ENCODE measurements at places on chromosomes 2 and 18.

- no peak for DNase-seq
Measured at GRCh38 chr18:58903533-58903932, 38.9 kb downstream of the ZNF532 start.

DNA sequence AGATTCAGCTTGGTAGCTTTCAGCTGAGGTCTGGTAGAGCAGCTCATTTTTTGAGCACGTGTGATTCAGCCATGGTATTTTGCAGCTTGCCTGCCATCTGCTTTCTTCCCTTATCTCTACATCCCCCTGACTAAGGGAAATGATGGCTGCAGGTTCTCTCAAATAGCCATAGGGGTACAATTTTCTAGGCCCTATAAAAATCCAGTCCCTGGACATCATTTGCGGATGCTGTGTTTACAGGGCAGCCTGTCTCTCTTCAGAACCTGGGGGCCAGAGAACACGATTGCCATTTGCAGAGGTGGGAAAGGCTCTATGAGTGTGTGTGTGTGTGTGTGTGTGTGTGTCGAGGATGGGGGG, 442.7 kb upstream of the MEIS1 start:
- DNase-seq = no peak

- DNase-seq = no peak
Measured at GRCh38 chr2:8059255-8059654, 622.6 kb upstream of the ID2 start.

DNA sequence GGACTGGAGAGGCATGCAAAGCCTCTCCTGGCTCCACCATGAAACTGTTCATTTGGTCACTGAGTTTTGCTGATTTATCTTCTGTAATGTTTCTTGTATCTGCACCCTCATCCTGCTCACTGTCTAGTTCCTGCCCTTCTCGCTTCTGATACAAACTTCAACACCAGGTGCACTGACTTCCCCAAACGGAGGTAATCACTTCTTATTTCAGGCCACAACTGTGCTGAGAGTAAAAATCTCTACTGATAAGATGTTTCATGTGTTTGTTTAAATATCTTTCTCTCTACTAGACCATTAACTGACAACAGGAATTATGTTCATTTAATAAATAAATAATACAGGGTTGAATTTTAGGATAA, 10.9 kb upstream of the NT5C1B start:
- DNase-seq = no peak

GRCh38 chr2:170679607-170680079, 35.5 kb upstream of the SP5 start:
- no peak for DNase-seq

GRCh38 chr2:1997409-1997808, 253.1 kb upstream of the PXDN start:
- DNase-seq = no peak

DNA sequence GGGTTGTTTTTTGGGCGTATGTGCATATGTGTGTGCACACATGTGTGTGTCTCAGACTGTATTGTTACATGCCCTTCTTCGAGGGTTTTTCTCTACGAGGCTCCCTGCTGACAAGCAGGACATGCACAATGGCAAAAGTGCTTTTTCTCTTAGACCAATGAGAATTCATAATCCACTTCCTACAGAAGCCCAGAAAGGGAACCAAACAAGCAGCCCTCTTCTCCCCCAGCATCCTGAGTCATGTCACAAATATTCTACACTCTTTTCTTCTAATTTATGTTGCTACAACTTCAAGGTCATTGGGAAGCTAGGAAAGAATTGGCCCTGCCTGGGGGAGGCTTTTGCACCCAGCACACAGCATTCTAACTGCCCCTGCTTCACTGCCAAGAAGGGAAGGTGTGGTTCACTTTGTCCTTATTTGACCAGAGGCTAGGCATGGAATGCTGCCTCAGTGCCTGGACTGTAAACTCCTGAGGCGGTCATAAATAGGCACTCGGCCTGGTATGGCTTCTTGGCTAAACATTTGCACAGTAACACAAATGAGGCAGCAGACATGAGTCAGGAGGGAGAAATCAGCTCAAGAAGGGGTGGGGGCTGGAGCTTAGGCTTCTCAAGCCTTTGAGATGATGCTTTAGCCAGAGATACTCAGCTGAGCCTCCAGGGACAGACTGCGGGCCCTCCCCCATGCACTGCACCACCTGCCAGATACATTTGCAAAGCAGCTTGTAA, 92.7 kb upstream of the KLF7 start:
- no peak for DNase-seq

DNA sequence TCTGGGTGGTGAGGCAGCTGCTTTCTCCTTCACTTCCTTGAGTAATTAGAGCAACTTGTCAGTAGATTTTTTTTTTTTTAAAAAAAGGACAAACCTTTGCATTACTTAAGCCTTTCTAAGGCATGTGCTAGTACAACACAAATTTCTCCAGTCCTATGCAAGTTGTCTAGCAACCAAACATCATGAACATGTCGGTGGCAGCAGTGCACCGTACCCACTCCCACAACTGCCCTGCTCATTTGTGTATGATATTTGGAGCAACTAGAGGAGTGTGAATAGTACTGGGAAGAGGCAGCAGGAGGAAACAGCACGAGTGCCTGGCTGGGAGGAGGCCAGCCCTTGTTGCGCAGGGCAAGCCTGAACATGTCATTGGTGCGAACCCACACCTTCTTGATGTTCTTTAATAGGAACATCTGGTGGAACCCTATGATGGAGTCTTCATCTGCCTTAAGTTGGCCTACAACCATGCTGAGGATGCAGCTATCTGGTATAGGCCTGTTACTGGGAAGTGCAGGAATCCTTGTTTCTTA, 238.3 kb downstream of the TDRD15 start:
- DNase-seq = no peak

GRCh38 chr2:229335877-229336346, 64.8 kb upstream of the PID1 start:
- no peak for DNase-seq

GRCh38 chr2:226657340-226658053, 142.1 kb downstream of the IRS1 start:
- DNase-seq = no peak

- DNase-seq = no peak
Measured at GRCh38 chr18:60984510-60984909, 348.7 kb upstream of the CDH20 start.

- no peak for DNase-seq
Measured at GRCh38 chr2:157725846-157726245, 97.2 kb upstream of the ACVR1C start.

- no peak for DNase-seq
Measured at GRCh38 chr18:2984091-2984490, 28.9 kb downstream of the LPIN2 start.

DNA sequence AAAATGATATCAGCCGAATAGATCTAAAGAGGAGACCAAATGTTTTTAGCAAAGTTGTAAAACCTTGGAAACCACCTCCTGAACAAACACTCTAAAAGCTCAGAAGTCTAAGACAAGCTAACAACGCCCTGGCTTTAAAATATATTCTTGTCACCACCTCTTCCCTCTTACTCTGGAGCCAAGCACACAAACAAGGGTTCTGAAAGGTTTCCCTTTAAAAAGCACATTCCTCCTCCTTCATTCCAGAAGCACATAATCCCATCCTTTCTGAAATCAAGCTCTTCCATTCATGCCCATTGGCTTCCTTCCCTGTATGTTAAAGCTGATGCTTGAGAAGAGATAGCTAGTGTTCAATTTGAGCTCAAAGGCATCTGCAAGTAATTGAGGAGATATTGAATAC, 382.0 kb downstream of the LNPK start:
- no peak for DNase-seq

- DNase-seq = no peak
Measured at GRCh38 chr2:126883666-126884040, 15.0 kb upstream of the TEX51 start.

GRCh38 chr2:218569038-218569431, 396 bp downstream of the CNOT9 start:
- peak; percentile 10 for DNase-seq

- DNase-seq = no peak
Measured at GRCh38 chr18:54830260-54830659, 2.0 kb downstream of the RAB27B start.

- DNase-seq = no peak
Measured at GRCh38 chr18:64203295-64203694, 54.4 kb upstream of the LINC00305 start.

DNA sequence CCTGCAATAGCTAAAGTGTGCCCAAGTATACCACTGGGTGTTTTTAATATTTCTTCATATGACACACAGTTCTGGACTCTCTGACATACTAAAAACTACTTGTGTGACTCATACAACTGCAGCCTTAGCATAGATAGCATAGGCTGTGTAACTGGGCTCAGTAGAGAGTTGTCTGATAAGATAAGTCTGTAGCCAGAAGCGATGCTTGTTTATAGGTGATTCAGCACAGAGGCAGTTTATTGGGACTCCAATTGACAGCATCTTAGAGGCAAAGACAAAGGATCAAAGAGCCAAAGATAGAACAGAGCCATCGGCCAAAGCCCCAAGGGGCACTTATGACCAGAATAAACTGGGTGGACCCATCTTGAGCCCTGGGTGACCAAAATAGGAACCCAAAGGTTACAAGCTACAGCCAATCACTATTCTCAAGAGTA, 42.3 kb downstream of the AAK1 start:
- DNase-seq = no peak

DNA sequence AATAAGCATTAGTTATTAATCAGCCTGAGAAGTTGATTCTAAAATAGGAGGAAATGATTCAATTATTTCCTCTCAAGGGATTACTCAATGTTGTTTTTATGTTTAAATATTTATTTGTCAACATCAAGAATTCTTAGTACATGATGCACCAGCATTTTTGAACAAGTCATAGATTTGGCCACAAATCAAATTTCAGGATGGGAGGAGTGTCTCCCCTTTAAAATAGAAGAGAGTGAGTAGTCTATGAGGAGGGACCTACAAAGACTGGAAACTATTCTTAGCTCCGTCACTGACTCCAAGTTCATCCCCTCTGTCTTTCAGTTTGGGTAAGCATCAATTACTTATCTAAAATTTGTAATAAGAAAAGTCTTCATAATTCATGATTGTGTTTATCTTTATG, 18.6 kb upstream of the IL18R1 start:
- DNase-seq = no peak

DNA sequence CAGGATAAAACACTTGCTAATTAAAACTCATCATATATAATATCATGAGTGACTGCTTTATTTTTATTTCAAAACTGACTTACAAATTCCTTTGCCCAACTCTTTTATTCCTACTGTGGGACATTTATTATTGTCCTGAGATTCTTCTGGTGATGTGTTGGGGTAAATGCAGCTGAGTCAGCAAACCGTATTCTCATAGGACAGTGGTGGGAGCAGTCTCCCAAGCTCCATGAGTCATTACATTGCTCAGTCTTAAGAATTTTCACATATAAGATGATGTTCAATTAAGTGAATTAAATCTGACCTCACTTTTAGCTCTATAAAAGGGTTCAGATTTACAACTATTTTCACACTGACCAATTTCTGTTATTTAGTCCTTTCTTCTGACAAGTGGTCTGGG, 1530.7 kb downstream of the LRP1B start:
- no peak for DNase-seq

DNA sequence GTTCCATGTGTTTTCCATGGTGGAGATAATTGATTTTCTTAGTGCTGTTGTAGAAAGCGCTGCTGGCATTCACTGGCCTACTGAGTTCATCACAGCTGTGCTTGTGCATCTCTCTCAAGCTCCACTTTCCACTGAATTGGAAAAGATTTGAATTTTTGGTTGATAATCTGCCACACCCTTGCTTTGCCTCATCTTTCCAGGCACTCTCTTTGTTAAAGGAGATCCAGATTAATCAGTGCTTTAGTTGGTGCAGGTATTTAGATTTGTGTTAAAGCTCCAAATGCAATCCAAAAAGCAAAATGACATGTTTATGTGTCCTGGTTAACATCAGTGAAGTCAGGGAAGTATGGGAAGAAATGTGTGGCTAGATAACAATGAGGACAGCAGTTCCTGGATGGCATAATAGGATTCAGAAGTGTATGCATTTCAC, 2.7 kb upstream of the COL3A1 start:
- no peak for DNase-seq

GRCh38 chr18:35143622-35144596, 96.9 kb upstream of the ZNF397 start:
- DNase-seq = no peak

GRCh38 chr2:237315170-237315828, 98.7 kb downstream of the COL6A3 start:
- DNase-seq = no peak

GRCh38 chr2:60820416-60821132, 60.8 kb upstream of the REL start:
- no peak for DNase-seq

DNA sequence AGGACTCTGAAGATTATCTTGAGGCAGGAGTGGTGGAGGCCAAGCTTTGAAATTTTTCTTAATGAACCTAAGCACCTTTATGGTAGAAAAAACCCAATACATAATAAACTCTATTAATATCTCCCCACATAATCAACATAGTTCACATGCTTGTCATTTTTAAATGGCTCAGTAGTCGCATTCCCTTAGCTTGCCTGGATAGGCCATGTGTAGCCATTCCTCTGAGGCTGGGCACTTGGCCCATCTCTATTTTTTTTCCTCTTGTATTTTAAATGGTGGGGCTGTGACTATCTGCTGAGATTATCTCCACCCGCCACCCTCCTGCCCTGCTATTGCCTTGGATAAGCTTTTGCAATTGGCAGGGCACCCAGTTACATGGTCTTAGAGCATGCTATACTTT, 143.1 kb downstream of the FHOD3 start:
- no peak for DNase-seq

DNA sequence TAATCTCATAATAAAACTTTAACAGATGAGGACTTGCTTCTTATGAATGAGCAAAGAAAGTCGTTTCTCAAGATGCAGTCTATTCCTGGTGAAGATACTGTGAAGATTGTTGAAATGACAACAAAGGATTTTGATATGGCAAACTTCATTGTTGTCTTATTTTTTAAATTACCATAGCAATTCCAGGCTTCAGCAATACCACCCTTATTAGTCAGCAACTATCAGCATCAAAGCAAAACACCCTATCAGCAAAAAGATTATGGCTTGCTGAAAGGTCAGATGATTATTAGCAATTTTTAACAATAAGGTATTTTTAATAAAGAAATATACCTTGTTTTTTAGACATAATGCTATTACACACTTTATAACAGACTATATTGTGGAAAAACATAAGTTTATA, 88.3 kb downstream of the COL5A2 start:
- DNase-seq = no peak

DNA sequence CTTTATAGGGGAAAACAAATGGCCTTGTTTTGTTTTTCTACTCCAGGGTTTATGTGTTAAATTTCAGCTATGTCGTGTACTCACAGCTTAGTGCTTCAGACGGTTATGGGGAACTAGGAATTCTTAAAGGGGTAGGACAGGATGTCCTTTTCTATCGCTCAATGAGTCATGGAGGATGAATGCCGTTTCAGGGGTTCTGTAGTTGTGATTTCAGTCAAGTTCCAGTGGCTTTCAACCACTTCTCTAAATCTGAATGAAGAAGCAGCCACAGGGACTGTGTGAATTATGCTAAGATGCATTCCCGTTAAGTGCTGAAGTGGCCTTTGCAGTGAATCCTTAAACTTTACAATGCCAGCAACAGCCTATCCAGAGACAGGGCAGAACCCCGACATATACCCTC, 1231.7 kb upstream of the ZEB2 start:
- no peak for DNase-seq

Measured in activated naive CD8-positive, alpha-beta T cell treated with anti-CD3 and anti-CD28 coated beads, Interleukin-2, amount 50 U/mL, for 16 hours (primary cell).